ENCODE measurements at places on chromosomes 6 and 20.

DNA sequence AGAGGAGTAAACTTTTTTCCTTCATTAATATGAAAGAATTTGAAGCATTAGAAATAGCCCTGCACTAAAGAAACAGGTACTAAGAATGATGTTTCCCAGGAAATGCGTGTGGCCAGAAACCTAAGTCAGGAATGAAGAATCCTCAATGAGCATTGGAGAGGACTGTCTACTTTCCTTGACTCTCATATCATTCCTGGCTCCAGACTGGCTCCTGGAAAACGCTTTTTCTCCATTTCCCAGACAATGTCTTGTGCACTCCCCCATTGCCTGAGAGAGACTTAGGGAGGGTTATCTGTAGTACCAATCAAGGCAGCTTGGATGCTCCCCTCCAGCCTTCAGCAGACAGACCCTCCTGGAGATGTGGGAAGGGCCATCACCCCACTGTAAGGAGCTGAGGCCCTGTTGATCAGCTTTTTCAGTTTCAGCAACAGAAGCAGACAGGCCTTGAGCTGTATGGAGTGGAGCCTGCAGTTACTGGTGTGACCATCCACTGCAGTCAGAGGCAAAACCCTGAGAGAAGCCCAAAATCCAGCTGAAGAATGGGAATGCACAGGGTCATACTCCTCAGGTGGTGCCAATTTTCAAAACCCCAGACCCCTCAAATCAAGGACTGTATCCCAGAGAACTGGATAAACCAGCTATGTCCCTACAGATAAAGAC is 127.3 kb upstream of the NT5E start:
- no peaks in the 10 kb centered on the region for H3K4me1 ChIP-seq
- no peak overlapping the region for H3K4me3 ChIP-seq
- peaks cover 24% of the 10 kb centered on the region for H3K27me3 ChIP-seq
- H3K36me3 ChIP-seq, result no peaks in the 10 kb centered on the region
- no peak for DNase-seq
- no peak overlapping the region for H3K27ac ChIP-seq

DNA sequence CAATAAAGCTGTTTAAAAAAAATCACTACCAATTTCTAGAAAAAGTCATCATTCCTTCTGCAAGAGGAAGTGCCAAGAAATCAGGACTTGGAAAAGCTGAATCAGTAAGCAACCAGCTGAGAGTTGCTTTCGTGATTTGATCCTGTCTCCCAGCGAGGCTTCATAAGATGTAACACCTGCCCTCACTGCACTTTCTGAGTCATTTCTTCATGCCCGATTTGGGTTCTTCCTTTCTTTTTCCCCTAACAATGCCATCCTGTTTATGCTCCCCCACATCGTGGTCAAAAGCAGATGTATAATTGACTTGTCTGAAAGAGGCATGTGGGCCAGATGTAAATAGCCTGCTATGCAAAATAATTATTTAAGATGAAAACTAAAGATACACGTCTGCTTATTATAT is 52.1 kb downstream of the RIPOR2 start:
- no peak overlapping the region for H3K4me3 ChIP-seq
- H3K4me1 ChIP-seq, result peaks cover 78% of the 10 kb centered on the region
- DNase-seq, result peak; percentile 39
- H3K36me3 ChIP-seq, result peaks cover 2% of the 10 kb centered on the region

DNA sequence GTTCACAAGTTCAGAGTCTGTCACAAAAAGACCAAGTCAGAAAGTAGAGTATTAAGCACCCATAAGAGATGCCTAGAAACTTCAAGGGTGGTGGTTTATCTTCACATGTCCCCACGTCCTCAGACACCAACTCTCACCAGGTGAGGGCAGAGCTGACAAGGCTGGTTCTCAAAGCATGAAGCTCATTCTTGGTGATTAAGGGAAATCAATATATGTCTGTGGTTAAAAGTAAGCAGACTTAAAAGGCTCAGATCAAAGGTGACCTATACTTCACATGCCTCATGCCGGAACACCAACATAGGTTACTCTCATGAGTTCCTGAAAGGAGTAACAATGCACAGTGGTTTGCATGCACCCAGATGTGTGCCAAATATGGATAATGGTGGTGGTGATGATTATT is 27.0 kb downstream of the IL17A start:
- no peaks in the 10 kb centered on the region for H3K36me3 ChIP-seq
- peaks cover 8% of the 10 kb centered on the region for H3K27me3 ChIP-seq
- no peak for DNase-seq
- no peak overlapping the region for H3K27ac ChIP-seq
- H3K4me1 ChIP-seq, result no peaks in the 10 kb centered on the region

DNA sequence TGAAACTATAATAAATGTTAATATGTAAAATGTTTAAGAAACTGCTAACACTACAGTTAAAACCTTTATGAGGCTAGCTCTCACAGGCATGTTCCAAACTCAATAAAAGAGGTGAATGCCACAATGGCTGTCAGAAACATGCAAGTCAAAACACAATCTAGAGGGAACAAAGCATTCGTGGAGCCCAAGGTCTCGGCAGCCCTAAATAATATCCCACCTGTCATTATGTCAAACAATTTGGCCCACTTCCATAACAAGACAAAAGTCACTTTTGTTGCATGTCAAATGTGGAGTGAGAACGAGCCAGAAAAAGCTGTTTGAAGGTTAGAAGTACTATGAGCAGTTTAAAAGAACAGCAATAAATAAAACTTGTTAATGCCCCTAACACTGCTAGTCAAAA is 181.9 kb downstream of the GMDS start:
- peaks cover 18% of the 10 kb centered on the region for H3K36me3 ChIP-seq
- H3K4me1 ChIP-seq, result peaks cover 5% of the 10 kb centered on the region
- H3K27ac ChIP-seq, result no peak overlapping the region
- H3K27me3 ChIP-seq, result no peaks in the 10 kb centered on the region
- H3K4me3 ChIP-seq, result no peak overlapping the region
- DNase-seq, result no peak

DNA sequence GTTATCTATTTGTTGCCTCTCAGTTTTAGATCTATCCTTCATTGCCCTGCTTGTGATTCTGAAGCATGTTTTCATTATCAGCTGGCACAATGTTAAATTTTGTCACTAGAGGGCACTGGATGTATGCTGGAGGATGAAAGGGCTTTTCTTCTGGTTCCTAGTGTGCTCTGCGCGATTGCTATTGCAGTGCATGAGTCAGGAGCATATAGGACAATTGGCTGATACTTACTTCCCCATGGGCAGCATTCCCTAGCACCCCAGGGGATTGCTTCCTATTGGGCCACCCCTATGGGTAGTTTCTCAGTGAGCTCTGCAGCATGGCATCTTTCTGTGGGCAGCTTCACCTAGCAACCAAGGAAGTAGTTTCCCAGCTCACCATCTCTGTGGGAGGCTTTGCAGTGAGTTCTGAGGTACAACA is 280.3 kb upstream of the SYNCRIP start:
- H3K27me3 ChIP-seq, result no peaks in the 10 kb centered on the region
- DNase-seq, result no peak
- no peak overlapping the region for H3K27ac ChIP-seq
- no peaks in the 10 kb centered on the region for H3K36me3 ChIP-seq
- no peak overlapping the region for H3K4me3 ChIP-seq
- H3K4me1 ChIP-seq, result no peaks in the 10 kb centered on the region

DNA sequence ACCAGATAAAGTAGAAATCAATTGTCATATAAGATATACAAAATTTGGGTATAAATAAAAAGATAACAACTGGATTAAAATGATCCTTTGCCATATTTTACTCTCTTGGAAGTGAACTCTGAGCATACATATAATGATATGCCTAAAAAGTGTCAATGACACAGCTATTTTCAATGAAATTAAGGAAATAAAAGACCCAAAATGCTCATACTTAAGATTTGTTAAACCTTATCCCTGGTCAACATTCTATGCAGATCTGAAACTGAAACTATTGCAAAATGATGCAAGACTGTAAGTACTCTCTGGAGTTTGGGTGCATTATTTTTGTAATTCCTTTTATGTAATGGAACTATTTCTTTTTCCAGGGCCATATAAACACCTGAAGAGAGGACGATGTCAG is 119.0 kb upstream of the SGK1 start:
- no peaks in the 10 kb centered on the region for H3K27me3 ChIP-seq
- H3K36me3 ChIP-seq, result no peaks in the 10 kb centered on the region
- H3K4me1 ChIP-seq, result peaks cover 15% of the 10 kb centered on the region
- no peak overlapping the region for H3K4me3 ChIP-seq
- peak overlapping the region; percentile 59 for H3K27ac ChIP-seq

- peaks cover 44% of the 10 kb centered on the region for H3K4me1 ChIP-seq
- no peak for DNase-seq
- H3K4me3 ChIP-seq, result no peak overlapping the region
- H3K27ac ChIP-seq, result no peak overlapping the region
These were observed 19.8 kb downstream of the XRN2 start for GRCh38 chr20:21322921-21323331.

GRCh38 chr20:48921883-48922820 is 641 bp downstream of the ARFGEF2 start:
- H3K27ac ChIP-seq, result peak overlapping the region; percentile 99
- H3K4me3 ChIP-seq, result peak overlapping the region; percentile 96
- H3K4me1 ChIP-seq, result peaks cover 68% of the 10 kb centered on the region
- DNase-seq, result no peak
- peaks cover 16% of the 10 kb centered on the region for H3K36me3 ChIP-seq

- no peak overlapping the region for H3K4me3 ChIP-seq
- H3K4me1 ChIP-seq, result peaks cover 29% of the 10 kb centered on the region
- H3K36me3 ChIP-seq, result no peaks in the 10 kb centered on the region
- DNase-seq, result no peak
These were observed 22.5 kb upstream of the ARFGEF2 start for GRCh38 chr20:48898896-48899530.

DNA sequence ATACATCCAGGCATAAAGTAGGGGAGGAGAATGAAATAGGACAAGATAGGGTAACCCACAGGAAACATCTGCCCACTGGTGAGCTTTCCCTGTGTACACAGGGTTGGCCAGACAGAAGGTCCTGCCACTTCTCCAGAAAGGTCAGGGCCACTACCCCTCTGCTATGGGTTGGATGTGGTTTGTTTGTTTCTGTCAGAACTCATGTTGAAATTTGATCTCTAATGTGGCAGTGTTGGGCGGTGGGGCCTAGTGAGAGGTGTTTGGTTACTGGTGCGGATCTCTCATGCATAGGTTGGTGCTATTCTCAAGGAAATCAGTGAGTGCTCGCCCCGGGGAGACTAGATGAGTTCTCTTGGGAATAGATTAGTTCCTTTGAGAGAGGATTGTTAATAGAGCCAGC is 15.6 kb upstream of the MAS1 start:
- H3K27me3 ChIP-seq, result peaks cover 16% of the 10 kb centered on the region
- no peak overlapping the region for H3K4me3 ChIP-seq
- no peak overlapping the region for H3K27ac ChIP-seq
- no peaks in the 10 kb centered on the region for H3K36me3 ChIP-seq
- peaks cover 8% of the 10 kb centered on the region for H3K4me1 ChIP-seq

DNA sequence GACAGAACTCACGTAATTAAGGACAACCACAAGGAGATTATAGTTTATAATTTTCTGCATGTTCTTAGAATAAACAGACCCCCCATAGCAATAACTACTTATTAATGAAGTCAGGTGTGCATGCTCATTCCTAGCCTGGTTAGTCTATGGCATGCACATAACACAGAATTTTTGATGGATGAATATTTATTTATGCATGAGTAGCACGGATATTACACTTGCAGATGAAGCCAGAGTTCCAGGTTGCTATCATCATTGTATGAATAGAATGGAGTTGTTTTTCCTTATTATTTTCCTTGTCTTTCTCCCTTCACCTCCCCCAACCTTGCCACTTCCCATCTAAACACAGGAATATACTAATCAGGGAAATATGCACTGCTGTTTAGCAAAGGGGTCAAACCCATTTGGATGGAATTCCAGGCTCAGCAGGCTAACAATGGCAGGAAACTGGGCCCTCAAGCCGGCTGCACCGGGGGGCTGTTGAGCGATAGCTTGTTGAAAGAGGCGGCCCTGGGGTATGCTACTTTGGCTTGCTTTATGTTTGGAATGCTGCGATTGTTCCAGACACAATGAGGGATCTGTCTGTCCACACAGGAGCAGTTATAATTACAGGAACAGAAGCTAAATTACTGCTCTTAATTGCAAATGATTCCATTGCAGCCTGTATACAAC is 112.6 kb downstream of the TMEM170B start:
- no peaks in the 10 kb centered on the region for H3K36me3 ChIP-seq
- no peaks in the 10 kb centered on the region for H3K4me1 ChIP-seq
- no peak for DNase-seq
- peaks cover 9% of the 10 kb centered on the region for H3K27me3 ChIP-seq
- H3K4me3 ChIP-seq, result no peak overlapping the region

DNA sequence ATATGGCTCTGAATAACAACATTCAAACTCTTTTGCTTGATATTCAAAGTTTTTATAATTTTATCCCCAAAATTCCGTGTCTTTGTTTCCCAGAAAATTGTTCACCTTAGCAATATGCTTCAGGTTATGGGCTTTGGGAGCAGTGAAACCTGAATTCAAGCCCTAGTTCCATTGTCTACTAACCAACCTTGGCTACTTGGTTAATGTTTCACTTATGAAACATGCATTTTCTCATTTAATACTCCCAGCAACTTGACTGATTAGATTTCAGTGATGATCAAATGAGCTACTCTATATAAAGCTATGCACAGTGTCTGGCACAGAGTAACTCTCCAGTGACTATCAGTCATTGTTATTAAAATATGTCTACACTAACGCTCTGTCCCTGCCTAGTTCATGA is 192.2 kb upstream of the TENT5A start:
- no peaks in the 10 kb centered on the region for H3K27me3 ChIP-seq
- H3K36me3 ChIP-seq, result no peaks in the 10 kb centered on the region
- H3K4me1 ChIP-seq, result no peaks in the 10 kb centered on the region
- no peak overlapping the region for H3K4me3 ChIP-seq
- H3K27ac ChIP-seq, result no peak overlapping the region
- no peak for DNase-seq

All from stimulated activated naive B cell treated with anti-CD40 and anti-IgM and Interleukin-4, amounts not matched to agents 10 μg/mL and 1 μg/mL and 100 μg/mL, for 72 hours (primary cell).